ENCODE measurements at places on chromosomes 3 and 15.

- no peak for DNase-seq
Observed at GRCh38 chr15:68851971-68852370, 31.3 kb upstream of the ANP32A start.

DNA sequence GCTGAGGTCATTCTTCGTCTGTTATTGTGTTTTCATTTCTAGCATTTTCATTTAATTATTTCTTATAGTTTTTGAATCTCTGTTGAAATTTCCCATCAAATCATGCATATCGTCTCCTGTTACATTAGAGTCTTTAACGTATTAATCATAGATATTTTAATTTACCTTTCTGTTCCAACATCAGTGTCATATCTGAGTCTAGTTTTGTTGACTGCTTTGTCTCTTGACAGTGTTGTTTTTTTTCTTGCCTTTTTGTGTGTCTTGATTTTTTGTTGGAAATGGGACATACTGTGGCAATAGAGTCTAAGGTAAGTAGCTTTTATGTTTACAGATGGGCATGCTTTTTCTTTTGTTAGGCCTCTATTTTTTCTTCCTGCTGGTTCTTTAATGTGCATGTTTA is 286.8 kb upstream of the THRB start:
- DNase-seq = no peak

DNA sequence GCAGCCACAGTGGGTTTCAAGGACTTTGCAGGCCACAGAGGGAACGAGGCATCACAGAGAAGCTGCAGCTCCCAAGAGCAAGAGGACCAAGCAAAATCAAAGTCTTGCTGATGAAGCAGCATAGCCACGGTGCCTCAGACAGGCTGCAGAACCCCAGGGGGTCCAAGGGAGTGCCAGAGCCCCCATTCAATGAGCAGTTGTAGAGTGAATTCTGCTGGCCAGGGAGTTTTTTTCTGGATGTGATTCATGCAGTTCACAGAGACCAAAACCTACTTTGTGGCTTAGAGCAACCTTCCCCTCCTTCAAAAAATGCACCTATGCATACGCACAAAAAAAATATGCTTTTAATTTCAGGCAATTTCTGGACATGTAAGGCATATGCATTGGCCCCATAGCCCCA is 409.0 kb downstream of the VPS13C start:
- DNase-seq = no peak

GRCh38 chr3:29686889-29687592 is 406.2 kb downstream of the RBMS3 start:
- no peak for DNase-seq

GRCh38 chr15:41160639-41161315 is 44.7 kb upstream of the INO80 start:
- DNase-seq = no peak

DNA sequence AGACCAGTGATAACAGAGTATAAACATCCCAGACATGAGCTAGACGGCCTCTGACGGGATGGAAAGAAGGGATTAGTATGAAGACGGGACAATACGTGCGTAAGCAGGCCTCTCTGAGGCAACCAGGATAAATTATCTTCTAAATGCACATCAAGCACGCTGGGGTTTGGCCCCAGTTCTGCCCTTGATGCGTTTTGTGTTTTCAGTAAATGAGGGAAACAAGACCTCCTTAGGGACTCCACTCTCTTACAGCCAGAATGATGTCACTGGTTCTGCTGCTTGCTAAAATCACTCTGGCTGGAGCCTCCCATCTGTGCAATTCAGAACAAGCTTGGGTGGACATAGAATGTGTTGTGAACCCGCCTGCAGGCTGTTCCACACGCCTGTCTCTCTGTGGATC is 156.0 kb upstream of the MCTP2 start:
- DNase-seq = no peak

DNA sequence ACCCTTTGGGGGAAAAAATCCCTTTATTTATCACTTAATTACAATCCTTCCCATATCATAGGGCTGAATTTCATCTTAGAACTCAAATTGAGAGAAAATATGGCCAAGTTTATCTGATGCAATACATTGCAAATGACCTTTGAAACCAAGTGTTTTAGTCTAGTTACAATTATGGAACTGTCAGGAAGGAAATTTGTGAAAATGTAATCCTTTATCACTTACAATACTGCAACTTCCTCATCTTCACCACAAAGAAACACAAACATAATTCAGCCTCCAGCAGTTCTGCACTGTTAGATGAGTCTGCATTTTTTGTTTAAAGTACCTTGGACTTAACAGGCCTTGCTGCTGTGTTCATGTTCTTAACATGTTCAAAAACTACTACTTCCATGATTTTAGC is 4.6 kb downstream of the CCPG1 start:
- DNase-seq = no peak

DNA sequence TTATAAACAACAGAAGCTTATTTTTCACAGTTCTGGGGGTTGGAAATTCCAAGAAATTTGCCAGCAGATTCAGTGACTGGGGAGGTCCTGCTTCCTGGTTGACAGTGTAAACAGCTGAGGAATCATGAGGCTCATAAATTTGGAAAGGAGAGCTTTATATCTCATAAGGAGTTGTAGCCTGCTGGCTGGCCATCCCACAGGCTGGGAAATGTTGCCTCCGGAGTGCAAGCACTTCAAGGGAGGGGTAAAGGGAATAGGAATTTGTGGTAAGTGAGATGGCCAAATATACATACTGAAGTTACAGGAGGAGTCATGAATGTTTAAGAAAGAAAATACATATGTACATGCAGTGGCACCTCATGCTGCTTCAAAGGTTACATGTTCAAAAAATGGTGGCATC is 217.2 kb upstream of the CBLB start:
- no peak for DNase-seq

GRCh38 chr3:150527464-150528255 is 18.6 kb downstream of the SERP1 start:
- no peak for DNase-seq

DNA sequence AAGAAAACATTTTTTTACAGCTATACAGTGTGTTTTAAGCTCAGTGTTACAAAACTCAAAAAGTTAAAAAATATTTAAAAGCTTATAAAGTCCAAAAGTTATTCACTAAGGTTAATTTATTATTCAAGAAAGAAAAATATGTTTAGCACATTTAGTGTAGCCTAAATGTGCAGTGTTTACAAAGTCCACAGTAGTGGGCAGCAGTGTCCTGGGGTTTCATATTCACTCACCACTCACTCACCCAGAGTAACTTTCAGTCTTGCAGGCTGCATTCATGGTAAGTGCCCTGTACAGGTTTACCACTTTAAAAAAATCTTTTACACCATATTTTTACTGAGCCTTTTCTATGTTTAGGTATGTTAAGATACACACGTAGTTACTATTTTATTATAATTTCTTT is 300.2 kb upstream of the TRIM42 start:
- DNase-seq = no peak

- no peak for DNase-seq
Observed at GRCh38 chr3:46334741-46335478, 19.0 kb upstream of the CCR2 start.

DNA sequence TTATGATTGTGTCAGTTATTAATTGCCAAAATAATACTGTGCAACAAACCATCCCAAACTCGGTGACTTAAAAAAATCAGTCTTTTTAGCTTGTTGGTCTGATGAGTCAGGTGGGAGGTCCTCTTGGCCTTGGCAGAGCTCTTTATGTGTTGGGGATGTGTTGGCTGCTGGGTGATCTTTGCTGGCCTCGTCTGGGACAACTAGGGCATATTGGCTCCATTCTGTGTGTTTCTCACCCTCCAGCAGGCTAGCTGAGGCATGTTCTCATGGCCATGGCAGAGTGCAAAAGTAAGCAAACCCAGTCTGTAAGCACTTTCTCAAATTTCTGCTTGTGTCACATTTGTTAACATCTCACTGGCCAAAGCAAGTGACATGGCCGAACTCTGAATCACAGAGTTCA is 251.6 kb downstream of the RPLP1 start:
- DNase-seq = no peak

DNA sequence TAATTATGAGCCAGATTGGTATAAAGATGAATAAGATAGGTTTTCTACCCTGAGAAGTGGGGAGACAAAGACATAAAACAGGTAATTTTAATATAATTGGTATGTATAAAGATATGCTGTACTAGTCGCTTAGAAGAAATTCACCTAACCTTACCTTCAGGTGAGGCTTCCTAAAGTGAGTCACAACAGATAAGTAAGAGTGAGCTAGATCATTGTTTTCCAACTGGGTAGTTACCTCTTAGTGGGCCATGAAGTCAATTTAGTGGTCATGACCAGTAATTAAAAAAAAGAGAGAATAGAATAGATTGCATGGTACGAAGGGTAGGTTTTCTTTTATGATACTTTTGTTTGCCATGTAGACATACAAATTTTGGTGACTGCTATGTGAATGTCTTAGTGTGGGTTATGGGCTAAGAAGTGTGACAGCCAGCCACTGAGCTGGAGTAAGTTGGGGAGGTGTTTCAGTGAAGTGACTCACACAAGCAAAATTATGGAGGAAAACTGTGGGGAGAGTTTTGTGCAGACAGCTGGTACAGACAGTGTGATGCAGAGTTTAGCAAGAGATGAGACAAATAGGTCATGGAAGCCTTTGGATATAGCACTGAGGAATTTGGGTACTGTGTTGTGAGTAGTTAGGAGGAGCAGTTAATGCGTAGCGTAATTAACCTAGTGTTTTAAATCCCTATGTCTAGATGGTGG is 8.2 kb downstream of the TRNT1 start:
- no peak for DNase-seq

- DNase-seq = no peak
Observed at GRCh38 chr3:139519998-139520737, 19.4 kb downstream of the RBP1 start.

DNA sequence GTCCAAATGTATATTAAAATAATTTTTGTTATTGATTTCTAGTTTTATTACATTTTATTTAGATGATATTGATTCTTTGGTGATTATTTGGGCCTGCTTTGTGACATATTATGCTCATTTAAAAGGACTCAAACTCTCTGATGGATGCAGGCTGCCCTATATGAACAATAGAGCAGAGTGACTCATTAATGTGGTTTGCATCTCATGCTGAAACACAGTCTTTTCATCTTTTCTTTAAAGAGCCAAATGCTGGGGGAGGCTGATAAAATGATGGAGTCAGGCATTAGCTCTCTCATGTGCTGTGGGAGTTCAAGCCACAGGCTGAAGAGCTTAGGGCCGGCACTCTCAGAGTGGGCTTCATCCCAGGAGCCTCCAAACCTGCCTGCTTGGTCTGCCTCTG is 7.2 kb downstream of the PLA1A start:
- no peak for DNase-seq

GRCh38 chr15:61253186-61253585 is 24.1 kb upstream of the RORA start:
- no peak for DNase-seq

DNA sequence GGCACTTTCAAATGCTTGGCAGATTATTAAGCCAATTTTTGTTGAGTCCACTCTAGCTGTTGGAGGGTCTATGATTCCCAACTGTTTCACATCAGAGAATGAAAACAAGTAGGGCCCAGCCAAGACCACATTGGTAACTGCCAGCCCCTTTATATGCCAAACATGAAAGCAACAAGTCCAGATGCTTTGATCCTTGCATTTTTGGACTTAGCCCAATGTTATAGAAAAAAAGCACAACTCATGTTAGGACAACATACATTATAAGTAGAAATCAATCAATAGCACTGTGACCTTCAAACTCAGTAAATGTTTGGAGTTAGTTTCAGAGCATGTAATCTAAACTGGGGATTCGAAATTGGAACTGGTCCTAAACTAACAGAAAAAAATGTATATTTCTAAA is 674.7 kb downstream of the MECOM start:
- DNase-seq = no peak

DNA sequence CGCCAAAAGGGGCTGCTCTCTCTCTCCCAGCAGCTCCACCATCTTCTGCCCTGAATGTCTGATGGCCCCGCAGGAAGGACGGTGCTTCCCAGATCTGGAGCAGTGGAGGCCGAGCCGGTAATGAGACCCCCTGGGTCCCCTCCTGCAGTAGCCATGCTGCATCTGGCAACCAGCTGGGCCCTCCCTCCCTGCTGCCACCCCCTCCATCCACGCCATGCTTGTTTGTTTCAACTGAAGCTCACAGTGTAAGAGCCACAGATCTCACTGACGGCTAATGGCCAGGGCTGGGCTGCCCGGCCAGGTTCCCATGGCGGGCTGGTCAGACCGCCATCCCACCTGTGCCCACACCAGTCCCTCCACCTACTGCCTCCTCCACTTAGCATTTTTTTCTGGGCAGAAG is 260.8 kb downstream of the UACA start:
- no peak for DNase-seq

DNA sequence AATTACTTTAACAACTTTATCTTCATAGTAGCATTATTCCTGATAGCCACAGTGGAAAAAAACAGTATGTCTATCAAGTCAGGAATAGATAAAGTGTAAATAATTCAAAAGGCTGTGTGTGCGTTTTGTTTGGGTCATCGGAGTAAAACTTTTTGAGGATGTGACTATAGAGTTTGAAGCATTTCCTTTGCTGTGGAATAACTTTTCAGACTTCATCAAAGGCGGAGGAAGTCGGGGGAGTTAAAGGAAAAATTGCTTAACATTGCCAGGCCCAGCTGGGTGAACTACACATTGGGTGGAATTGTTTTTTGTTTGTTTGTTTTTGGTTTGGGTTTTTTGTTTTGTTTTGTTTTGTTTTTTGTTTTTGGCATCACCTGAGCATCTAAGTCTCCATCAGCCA is 70.4 kb upstream of the CRTC3 start:
- DNase-seq = no peak

GRCh38 chr3:38650248-38650951 is 913 bp upstream of the SCN5A start:
- no peak for DNase-seq

- no peak for DNase-seq
Observed at GRCh38 chr15:51939216-51939615, 32.4 kb downstream of the LEO1 start.

- DNase-seq = peak; percentile 17
Observed at GRCh38 chr3:107414325-107414964, 37.2 kb downstream of the CCDC54 start.

- DNase-seq = no peak
Observed at GRCh38 chr3:121411523-121411922, 134.3 kb downstream of the POLQ start.

DNA sequence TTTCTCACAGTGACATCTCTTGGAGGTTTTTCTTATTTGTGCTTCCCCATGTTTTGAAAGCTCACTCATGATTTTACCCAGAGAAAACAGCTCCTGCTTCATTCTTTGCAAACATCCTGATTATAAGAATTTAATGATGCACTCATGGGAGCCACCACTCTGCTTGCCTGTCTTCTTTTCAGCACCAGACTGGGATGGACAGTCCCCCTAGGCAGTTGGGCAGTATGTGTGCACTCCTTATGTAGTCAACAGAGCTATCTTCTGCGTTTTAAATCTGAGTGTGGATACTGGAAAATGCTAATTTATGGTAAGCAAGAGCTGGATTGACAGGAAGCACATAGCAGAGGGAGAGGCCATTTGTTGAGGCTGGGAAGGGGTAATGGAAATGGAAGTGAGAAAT is 276.1 kb downstream of the AGBL1 start:
- no peak for DNase-seq

GRCh38 chr3:14139771-14140170 is 14.9 kb downstream of the TMEM43 start:
- no peak for DNase-seq
